ENCODE measurements at places on chromosomes 7 and 10. TPM values are rescaled to one million over a fixed set of nuclear protein-coding genes. Genes with fewer than 3 reads are reported as not detected.
A peak's percentile ranks its signal among the peaks of the same experiment; 100 is the strongest.

GRCh38 chr7:90483251-90483650, 13.8 kb downstream of the PTTG1IP2 start:
- DNase-seq = no peak

GRCh38 chr10:23469596-23470237, 30.8 kb downstream of the OTUD1 start:
- no peak for DNase-seq

DNA sequence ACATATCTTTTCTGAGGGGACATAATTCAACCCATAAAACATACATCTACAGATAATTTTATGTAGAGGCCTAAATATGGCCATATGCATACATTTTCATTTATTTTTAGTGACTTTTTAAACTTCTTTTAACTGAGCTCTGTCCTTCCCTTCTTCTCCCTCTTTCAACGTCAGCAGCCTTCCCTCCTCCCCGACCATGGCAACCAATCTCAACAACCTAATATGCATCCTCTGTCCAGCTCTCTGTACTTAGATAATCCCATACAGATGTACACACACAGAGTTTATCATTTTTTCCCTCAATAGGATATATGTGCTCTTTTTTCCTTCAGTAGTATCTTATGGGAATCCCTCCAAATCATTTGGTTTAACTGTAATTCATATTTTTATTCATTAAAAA, 94.3 kb downstream of the CCDC71L start:
- DNase-seq = no peak

- DNase-seq = no peak
Measured at GRCh38 chr7:41885748-41886147, 182.9 kb upstream of the INHBA start.

- no peak for DNase-seq
Measured at GRCh38 chr10:71981876-71982230, 17.7 kb downstream of the CHST3 start.

DNA sequence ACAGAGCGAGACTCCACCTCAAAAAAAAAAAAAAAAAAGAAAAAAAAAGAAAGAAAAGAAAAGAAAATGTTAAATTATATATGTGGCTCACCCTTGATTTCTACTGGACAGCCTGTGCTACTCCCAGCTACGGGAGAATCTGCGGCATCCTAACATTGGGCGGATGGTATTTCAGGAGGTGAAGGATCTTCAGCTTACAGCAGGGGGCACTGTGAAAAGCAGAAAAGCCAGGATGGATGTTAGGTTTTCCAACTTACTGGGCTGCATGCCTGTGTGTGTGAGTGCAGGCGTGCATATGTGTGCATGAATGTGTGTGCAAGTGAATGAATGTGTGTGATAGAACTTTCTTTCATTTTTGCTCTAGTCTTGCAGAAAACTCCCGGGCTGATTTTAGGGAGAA, 1066.5 kb downstream of the TYW1 start:
- peak; percentile 50 for DNase-seq

GRCh38 chr10:96422525-96422924, 63.7 kb upstream of the OPALIN start:
- DNase-seq = no peak

DNA sequence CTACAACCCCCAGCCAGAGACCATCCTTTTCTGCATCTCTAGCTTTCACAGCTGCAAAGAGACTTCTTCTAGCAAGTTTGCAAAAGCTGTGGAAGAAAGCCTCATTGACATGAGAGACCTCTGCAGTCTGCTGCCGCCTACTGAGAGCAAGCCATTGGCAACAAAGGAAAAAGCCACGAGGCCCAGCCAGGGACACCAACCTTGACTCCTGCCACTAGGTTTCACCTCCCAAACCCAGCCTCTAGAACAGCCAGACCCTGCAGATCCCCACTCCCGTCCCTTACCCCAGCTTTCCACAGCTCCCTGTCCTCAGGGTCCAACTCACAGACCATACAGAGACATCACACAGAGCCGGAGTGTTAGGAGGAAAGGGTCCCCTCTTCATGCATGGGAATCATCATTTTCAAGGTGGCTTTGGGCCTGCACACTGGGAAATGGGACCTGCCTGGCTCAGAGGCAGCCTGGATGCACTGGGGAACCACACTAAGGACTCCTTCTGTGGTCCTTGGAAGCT, 14.6 kb upstream of the C10orf53 start:
- no peak for DNase-seq

GRCh38 chr7:99497766-99498545, 2.1 kb downstream of the ZNF394 start:
- DNase-seq = no peak

AGAP6 gene
- total RNA-seq = 1.3 TPM

PLEKHS1 gene
- 0.80 TPM for total RNA-seq

OR2A14 gene
- not detected for total RNA-seq

NRP1 gene
- 39.6 TPM for total RNA-seq

GPR158 gene
- 1.1 TPM for total RNA-seq
